Suprapubic skin (tissue), 4 donors: ENCODE measurements at places on chromosomes 1 and 21. TPM values are rescaled to one million over a fixed set of nuclear protein-coding genes. Genes with fewer than 3 reads are reported as not detected.

UTS2 gene
- not detected for total RNA-seq

ITGB2 gene
- 11.2 TPM for total RNA-seq

OR10J1 gene
- not detected for total RNA-seq

ANGPTL7 gene
- 2.8 TPM for total RNA-seq

PLEKHN1 gene
- total RNA-seq: 39.5 TPM

SPRR2G gene
- 56.6 TPM for total RNA-seq

OR2L3 gene
- not detected for total RNA-seq

DNA sequence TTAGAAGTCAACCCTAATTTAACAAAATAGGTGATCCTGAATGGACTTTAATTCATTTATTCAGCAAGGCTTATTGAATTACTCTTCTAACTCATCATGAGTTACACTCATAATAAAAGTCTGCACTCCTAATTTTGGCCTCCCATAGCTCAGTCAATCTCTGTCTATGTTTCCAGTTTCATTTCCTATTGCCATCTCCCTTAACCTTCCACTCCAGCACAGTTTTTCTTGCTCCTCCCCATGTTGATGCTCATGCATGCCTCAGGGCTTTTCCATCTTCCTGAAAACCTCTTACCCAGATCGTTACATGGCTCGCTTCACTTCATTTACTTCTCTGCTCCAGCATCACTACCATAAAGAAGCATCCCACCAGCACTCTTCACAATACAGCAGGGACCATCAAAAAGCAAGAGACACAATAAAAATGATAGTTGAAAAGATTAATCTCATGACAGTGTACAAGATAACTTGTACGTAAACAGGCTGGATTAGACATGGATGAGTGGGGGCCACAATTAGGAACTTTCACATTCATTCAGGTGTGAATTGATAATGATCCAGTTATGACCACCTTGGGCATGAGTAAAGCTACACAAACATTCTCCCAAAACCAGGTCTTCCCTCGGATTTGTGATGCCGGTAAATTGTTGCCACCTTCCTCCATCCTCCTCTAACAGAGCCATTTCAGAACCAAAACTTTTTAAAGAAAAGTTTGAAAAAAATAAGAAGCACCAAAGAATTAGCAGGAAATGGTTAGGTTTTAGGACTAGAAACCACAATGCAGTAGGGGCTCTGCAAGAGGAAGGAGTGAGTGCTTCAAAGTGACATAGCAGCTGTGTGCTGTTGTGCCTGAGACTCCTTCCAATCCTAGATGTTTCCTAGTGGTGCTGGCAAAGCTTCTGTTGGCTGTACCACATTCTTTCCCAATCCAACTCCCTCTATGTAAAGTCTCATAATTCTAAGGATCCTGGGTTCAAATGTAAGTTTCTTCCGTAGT is 89.8 kb downstream of the OLFML2B start:
- H3K36me3 ChIP-seq: no peaks in the 10 kb centered on the region
- no peaks in the 10 kb centered on the region for H3K27me3 ChIP-seq
- no peaks in the 10 kb centered on the region for H3K4me1 ChIP-seq
- no peak overlapping the region for H3K4me3 ChIP-seq

DNA sequence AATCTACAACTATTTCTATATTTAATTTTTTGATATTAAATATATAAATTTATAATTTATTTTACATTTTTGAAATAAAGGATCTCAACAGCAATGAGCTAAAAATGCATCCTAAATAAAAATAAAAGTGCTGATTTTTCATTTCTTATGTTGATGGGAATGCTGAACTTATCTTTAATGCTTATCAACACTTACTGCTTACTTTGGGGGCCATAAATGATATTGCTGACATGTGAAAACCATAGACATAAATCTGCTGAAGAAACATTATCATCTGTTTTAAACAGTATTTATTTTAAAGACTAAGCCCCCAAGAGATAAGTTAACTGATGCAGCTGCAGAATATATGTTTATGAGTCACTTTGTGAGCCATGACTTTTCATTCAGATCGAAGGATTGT is 594.1 kb upstream of the PKN2 start:
- no peaks in the 10 kb centered on the region for H3K4me1 ChIP-seq
- H3K36me3 ChIP-seq: no peaks in the 10 kb centered on the region
- no peak overlapping the region for H3K4me3 ChIP-seq
- no peaks in the 10 kb centered on the region for H3K27me3 ChIP-seq

DNA sequence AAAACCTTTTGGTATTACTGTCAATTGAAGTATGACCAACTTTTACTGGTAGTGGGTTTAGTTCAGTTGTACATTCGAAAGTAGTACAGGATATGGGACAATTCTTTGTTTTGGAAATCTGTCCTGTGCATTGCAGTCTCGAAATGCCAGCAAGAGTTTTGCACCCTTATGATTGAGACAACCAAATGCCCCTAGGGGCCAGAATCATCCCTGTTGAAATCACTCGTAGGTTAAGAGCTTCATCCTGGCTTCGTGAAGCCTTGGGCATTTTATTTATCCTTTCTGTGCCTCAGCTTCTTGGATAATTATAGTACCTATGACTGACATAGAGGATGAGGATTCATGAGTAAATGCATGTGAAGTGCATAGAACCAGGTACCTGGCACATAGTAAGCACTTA is 2.4 kb upstream of the GOLT1A start:
- H3K27ac ChIP-seq: no peak overlapping the region
- H3K36me3 ChIP-seq: no peaks in the 10 kb centered on the region
- no peak for DNase-seq
- peaks cover 10% of the 10 kb centered on the region for H3K4me1 ChIP-seq

DNA sequence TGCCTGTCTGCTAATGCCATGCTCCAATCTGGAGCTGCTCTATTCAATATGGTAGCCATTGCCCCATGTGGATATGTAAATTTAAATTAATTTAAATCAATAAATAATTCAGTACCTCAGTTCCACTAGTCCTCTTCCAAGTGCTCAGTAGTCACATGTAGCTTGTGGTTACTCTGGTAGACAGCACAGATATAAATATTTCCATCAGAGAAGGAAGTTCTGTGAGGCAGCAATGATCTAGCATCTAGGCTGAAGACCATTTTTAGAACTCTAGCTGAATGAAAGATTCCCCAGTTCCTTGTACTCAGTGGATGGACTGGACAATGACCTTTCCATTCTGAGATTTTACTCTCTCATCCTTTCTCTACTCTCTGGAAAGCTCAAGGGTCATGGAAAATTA is 25.8 kb upstream of the CAPZB start:
- no peak for DNase-seq
- no peak overlapping the region for H3K27ac ChIP-seq
- H3K4me3 ChIP-seq: no peak overlapping the region
- peaks cover 15% of the 10 kb centered on the region for H3K4me1 ChIP-seq

DNA sequence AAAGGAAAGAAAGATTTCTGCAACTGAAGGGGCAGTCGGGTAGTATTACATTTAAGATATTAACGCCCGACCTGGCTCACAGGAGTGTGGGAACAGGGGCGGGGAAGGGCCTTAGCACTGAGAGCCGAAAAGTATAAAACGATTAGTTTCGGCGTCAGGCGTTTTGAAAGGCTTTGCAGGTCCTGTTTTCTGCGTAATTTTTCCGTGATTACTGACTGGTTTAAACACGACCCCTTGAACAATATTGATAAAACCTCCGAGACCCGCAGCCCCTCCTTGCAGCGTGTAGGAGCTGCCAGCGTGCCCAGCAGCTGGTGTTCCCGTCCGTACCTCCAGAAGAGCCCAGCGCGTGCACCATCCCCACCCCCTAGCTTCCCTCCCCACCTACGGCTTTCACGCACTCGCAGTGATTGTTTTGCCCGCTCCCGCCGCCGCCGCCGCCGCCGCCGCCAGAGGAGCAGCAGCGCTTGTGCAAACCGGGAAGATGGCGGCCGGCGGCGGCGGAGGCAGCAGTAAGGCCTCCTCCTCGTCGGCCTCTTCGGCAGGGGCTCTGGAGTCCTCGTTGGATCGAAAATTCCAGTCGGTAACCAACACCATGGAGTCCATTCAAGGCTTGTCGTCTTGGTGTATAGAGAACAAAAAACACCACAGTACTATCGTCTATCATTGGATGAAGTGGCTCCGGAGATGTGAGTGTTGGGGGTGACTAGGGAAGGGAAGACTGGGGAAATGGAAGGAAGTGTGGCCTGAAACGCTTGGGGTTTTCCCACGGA is 470 bp downstream of the RPRD2 start:
- no peaks in the 10 kb centered on the region for H3K36me3 ChIP-seq
- H3K4me3 ChIP-seq: peak overlapping the region; percentile 85
- peak; percentile 92 for DNase-seq
- H3K27me3 ChIP-seq: no peaks in the 10 kb centered on the region
- H3K27ac ChIP-seq: peak overlapping the region; percentile 98

DNA sequence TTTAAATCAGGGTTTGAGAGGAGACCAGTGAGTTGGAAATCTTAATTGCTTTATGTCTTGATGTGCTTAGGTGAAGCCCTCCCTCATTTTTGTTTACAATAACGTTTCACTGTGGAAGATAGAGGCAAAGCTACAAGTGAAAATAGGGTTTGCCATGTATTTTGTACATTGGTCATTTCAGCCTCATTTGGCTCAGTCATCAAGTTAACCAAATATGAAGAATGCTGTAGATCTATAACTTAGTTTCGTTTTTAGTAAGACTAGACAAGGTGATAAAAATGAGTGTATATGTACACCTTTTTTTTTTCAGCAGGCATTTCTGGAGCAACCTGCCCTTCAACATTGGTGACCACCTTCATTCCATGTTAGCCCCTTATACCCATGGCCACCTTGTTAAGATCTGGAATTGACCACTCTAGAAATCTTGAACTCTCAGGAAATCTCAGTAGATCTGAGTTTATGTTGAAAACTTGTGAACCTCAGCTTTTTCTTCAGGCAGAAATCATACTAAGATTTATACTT is 2.9 kb downstream of the NFYC start:
- no peak overlapping the region for H3K4me3 ChIP-seq
- no peak overlapping the region for H3K27ac ChIP-seq
- H3K4me1 ChIP-seq: peaks cover 58% of the 10 kb centered on the region
- peaks cover 5% of the 10 kb centered on the region for H3K36me3 ChIP-seq

GRCh38 chr1:155320661-155321617 is at the start of gene RUSC1:
RUSC1 (plus strand) TSS chr1:155320894; CDS start chr1:155321774, 880 bp downstream.
- no peaks in the 10 kb centered on the region for H3K27me3 ChIP-seq
- peaks cover 10% of the 10 kb centered on the region for H3K36me3 ChIP-seq
- peak; percentile 90 for DNase-seq
- peak within 1 kb of the TSS; percentile 79 for H3K4me3 ChIP-seq

- no peaks in the 10 kb centered on the region for H3K27me3 ChIP-seq
- no peak for DNase-seq
- H3K36me3 ChIP-seq: no peaks in the 10 kb centered on the region
- H3K4me1 ChIP-seq: no peaks in the 10 kb centered on the region
Observed at GRCh38 chr1:163535807-163536206, 214.1 kb downstream of the NUF2 start.

DNA sequence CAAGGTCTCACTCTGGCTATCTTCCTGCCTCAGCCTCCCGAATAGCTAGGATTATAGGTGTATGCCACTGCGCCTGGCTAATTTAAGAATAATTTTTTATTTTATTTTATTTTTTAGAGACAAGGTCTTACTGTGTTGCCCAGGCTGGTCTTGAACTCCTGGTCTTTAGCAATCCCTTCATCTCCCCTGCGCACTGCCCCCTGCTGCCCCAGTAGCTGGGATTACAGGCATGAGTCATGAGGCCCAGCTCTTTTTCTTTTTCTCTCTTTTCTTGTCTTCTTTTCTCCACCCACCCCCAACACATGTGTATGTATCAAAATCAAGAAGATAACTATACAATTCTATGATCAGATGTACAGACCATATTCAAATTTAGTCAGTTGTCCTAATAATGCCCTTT is 87.2 kb downstream of the PEX14 start:
- H3K4me1 ChIP-seq: no peaks in the 10 kb centered on the region
- no peak overlapping the region for H3K4me3 ChIP-seq
- H3K27ac ChIP-seq: no peak overlapping the region
- DNase-seq: no peak

DNA sequence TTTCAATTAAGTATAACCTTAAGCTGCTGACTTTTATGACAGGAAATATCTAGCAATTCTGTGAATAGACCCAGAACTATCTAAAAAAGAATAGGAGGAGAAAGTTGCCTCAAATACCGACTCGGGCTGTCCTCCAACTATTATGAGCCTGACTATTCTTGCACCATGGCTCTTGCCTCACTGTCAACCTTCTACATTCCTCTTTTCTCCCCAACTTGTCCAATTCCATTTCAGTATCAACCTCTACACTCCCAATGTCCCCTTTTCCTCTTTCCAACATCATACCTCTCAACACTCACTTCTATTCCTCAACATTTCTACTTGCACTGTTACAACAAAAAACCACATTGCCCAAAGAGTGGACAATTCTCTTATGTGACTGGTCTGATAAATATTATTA is 2.3 kb downstream of the ZZZ3 start:
- no peaks in the 10 kb centered on the region for H3K36me3 ChIP-seq
- H3K4me3 ChIP-seq: no peak overlapping the region
- no peak overlapping the region for H3K27ac ChIP-seq
- H3K27me3 ChIP-seq: no peaks in the 10 kb centered on the region
- H3K4me1 ChIP-seq: peaks cover 38% of the 10 kb centered on the region

DNA sequence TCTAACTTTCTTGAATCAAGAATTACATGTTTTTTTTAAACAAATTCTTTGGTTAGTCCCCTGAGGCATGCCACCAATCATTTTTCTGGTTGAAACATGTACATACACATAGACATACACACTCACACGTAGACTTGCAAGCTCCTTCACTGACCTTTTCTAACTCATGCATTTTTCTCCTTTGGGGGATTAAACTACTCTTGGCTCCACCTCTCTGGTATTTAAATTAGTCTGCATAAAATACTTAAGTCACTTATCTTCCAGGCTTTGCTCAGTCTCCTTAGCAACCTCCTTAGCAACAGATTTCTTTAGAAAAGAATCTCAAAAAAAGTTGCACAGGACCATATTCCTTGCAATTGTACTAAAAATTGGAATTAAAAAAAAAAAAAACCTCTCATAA is 440.9 kb upstream of the LRRC7 start:
- no peaks in the 10 kb centered on the region for H3K27me3 ChIP-seq
- no peak overlapping the region for H3K4me3 ChIP-seq
- no peak overlapping the region for H3K27ac ChIP-seq
- H3K36me3 ChIP-seq: no peaks in the 10 kb centered on the region
- H3K4me1 ChIP-seq: no peaks in the 10 kb centered on the region

DNA sequence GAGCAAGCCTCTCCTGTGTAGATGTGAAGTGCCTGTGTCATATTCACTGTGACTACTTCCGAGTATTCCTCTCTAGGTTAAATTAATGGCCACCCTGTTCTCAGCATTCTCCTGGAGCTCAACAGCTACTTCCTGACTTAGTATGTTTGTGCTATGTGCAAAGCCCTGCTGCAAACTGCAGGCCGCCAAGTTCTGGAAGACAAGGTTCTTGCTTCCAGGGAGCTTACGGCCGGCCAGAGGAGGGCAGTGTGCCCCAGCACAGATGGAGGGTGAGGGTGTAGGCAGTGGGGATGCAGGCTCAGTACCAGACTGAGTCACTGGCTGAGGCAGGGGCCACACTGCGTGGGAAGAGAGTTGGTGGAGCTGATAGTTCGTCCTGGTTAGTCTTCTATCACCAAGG is 43.2 kb downstream of the ELK4 start:
- peaks cover 35% of the 10 kb centered on the region for H3K4me1 ChIP-seq
- peak; percentile 49 for DNase-seq
- no peaks in the 10 kb centered on the region for H3K27me3 ChIP-seq
- no peaks in the 10 kb centered on the region for H3K36me3 ChIP-seq
- H3K4me3 ChIP-seq: no peak overlapping the region
